Transverse colon (tissue), 4 donors: ENCODE measurements at places on chromosomes 7 and 10.

DNA sequence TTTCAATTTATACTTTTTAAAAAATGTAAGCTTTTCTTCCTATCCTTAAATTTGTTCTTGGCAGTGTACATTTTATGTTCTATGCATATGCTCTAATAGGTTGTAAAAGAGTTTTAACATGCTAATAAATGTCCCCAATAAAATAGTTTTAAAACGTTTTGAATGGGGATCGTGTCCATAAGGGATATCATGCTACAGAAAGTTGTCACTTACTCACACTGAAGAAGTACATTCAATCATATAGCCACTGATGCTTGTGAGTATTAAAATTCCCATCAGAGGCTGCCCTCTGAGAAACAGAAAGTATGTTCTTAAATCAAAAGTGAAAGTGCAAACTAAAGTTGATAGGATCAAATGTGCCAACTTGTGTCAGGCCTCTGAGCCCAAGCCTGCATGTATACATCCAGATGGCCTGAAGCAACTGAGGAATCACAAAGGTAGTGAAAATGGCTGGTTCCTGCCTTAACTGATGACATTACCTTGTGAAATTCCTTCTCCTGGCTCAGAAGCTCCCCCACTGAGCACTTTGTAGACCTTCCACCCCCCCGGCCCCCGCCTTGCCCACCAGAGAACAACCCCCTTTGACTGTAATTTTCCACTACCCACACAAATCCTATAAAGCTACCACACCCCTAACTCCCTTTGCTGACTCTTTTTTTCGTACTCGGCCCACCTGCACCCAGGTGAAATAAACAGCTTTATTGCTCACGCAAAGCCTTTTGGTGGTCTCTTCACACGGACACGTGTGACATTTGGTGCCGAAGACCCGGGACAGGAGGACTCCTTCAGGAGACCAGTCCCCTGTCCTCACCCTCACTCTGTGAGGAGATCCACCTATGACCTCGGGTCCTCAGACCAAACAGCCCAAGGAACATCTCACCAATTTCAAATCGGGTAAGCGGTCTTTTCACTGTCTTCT is 877 bp upstream of the NOD1 start:
- DNase-seq, result no peak

DNA sequence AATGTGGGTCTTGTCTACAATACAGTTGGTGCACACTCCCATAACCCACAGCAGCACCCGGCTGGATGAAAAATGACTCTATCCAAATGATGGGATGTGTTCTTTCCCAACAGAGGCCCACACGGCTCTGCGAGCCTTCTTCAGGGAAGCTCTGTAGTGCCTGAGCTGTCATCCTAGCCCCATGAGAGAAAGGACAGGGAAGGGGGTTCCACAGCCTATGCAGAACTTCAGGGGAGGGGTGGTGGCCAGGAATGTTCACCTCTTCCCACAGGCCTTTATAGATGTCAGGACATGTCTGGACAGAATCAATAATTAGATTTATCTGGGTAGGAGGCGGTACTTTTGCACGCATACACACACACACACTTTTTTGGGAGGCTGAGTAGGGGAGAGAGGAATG is 109.0 kb downstream of the JCAD start:
- DNase-seq, result no peak

DNA sequence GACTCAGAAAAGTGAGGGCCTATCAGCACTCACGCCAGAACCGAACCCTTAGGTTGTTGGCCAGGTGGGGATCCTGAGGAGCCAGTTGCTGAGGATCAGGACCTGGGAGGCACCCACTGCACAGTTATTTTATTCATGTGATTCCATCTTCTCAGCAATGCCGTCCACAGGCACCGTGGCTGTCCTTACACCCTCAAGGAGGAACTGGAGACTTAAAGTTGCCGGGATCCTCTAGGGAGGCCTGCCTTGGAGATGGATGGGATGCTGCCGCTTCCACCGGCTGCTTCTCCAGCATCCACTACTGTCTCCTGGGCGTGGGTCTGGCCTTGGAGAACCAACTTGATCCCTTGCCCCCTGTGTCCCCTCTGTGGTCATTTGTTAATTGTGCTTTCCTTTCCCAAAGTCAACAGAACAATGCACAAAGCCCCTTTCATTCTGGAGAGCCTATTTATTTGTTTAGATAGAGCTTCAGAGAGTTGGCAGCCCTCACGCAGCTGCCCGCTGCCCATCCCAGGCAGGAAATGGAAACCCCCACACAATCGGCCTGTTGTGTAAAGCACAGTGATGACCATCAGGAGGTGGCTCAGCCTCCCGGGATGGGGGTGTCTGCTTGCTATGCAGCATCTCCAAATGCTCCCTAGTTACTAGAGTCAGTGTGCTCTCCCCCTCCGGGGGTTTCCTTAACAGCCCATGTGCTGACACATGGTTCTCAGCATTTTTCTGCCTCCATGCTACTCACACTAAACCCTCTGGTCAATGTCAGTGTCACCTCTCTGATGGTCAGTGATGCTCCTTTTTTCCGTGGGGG is 52.9 kb upstream of the IGFBP3 start:
- DNase-seq, result no peak

DNA sequence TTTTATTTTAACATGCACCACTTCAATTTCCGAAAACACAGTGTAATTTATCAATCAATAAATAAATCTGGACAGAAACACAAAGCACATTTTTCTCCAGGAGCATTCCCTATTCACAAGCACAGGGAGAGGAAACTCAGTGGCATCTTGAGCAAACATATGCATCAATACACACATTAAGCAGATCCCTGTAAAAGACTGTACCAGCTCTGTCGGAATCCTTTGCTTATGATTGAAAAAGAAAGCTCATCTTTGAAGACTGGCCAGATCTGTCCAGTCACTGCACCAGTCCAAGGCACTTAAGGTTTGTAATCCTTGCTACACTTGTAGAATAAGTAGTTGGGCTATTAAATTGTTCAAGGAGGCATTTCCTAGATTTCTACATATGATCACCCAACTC is 343.9 kb downstream of the BMPER start:
- DNase-seq, result no peak
